ENCODE measurements at places on chromosomes 1 and 21.

GRCh38 chr1:235910357-235911299 lies 43.9 kb upstream of the LYST start:
- DNase-seq, result no peak

GRCh38 chr1:67604778-67605177 lies 80.2 kb upstream of the GADD45A start:
- no peak for DNase-seq

GRCh38 chr1:226549937-226550671 lies 1.5 kb downstream of the STUM start:
- no peak for DNase-seq

GRCh38 chr1:27192039-27192529 lies 37.2 kb upstream of the SLC9A1 start:
- no peak for DNase-seq

DNA sequence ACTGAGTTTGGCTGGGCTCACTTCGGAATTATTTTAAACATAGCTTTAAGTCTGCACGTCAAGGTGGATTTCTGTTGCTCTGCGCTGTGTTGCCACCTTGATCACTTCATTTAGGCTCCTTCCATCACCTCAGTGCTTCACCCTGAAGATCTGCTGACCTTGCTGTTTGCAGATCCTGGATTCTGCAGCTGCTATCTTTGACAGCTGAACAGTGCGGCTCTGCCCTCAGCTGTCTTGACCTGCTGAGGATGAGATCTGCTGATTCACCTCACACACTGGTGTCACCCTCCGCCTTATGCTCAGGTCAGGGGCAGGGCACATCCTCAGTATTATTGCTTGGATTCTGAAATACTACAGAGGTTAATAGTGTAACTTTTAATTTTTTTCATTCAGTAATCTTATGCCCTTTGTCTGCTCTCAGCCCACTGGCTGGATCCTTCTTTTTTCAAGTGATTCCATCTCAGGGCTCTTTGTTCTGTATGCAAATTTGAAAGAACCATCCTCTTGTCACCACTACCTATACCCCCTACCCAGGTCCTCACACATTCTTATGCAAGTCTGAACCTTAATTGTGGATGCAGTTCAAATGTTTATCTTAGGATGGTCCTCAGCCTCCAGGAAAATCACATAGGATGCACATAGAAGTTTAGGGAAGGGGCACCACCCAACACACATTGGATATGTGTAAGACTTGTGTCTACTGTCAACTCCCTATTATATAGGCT lies 364.0 kb downstream of the OLFM3 start:
- DNase-seq, result no peak
